HCEC 1CT (cell line): ENCODE measurements at places on chromosomes 16 and 17.

- DNase-seq, result no peak
Observed at GRCh38 chr17:72011561-72011960, 109.3 kb upstream of the SOX9 start.

GRCh38 chr17:76714822-76715495 lies 4.2 kb upstream of the MXRA7 start:
- no peak for DNase-seq

DNA sequence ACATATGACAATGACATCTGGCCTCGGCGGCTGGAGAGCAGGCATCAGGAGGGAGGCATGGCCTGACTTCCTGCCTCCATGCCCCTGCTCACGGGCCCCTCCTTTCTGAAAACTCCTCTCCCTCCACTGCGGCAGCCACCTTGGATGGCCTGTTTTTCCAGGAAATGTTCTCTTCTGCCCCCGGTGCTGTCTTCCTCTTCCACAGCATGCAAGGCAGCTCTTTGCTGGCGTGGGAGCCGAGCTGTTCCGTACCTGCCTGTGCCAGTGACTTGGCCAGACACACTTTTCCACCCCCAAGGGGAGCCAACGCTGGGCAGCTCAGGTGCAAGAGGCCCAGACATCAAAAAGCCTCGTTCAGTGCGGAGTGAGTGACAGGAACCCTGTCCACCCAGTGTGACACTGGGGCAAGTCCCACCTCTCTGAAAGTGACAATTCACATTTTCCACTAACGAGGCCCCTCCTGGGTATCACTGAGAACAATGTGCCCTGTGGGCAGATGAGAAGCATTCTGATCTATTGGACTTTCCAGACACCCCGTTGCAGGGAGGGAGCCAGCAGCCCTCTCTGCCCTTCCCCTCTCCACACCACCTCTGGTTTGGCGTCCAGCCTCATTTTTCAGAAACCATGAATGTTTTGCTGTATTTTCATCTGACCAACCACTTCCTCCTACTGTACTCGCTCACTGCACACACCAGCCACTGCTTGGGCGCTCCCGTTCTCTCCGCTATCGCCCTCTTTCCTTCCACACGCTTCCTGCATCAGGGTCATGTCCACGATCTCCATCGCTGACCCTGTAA lies 31.2 kb downstream of the NSMCE1 start:
- DNase-seq, result no peak

DNA sequence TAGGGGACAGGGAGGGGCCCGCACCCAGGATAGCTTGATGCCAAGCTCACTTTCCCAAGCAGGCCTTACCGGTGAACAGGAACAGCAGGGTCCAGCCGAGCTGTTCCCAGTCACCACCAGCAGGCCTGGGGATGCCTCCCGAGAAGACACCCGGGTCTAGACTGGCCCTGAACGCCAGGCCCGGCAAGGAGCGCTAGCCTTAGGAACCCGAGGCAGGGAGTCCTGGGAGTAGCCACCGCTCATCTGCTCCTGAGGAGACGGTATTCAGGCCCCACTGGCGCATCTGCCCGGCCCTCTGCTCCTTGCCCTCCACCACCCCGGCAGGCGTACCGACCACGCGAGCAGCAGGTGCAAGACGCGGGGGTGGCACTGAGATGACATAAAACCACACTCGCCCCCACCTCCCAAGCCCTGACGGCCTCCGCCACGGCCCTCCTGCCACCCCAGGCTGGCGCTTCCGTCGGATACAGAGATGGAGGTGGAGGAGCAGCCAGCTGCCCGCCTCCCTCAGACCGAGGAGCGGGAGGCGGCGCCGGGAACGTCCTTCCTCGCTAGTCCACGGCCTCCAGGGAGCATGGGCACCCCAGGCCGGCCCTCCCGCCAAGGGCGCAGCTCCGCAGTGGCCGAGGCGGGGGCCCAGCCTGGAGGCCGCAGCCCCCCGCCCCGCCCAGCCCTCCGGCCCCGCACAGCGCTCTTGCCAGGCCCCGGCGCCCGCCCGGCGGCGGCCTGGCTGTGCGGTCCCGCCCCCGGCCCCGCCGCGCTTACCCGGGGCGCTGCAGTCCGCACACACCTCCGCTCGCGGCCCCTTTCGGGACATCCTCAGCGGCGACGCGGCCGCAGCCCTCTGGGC lies 661 bp downstream of the GIT1 start:
- DNase-seq, result peak; percentile 42

DNA sequence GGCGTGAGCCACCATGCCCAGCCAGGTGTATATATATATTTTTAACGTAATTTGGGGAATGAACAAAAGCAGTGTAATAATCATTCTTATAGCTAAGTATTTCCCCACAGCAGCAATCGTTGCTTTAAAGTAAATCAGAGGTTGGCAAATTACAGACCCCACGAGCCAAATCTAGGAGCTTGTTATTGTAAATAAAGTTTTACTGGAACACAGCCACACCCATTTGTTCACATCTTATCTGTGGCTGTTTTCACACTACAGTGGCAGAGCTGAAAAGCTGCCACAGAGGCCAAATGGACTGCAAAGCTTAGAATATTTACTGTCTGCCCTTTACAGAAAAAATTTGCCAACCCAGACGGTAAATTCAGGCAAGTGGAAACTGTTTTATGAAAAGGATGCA lies 50.8 kb downstream of the RAB11FIP4 start:
- no peak for DNase-seq

DNA sequence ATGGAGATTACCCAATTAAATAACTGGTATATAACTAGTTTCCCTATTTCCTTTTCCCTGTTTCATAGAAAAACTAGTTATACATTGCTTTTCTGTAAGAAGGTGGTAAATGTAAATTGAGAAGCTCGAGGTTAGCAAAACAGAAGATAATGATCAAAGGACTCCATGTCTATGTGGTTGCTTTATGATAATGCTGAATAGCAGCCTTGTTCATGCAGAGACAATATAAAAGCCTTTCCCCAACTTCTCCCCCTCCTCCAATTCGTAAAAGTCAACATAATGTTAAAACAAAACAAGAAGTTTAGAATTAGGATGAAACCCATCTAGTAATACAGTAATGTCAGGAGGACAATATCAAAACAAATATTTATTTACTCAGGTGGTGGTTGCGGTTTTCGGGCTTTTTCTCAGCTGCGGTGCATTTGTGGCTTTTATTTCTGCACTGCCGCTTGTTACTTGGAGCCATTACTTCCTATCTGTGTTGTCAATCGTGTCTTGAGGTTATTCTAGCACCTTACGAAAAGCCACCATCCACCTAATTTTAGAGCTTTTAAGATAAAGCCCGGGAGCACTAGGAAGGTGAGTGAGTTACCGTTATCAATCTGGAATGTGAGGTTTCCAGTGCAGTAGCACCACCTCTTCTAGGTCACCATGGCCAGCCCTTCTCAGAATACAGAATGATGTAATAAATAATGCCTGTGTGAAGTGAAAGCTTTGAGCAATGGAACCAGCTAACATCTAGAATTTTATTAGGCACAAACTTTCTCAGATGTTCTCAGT lies 297.5 kb downstream of the CDH13 start:
- no peak for DNase-seq

GRCh38 chr16:88060524-88061219 lies 109.4 kb downstream of the BANP start:
- no peak for DNase-seq

- DNase-seq, result no peak
Observed at GRCh38 chr17:265718-266117, 84.3 kb upstream of the DOC2B start.

DNA sequence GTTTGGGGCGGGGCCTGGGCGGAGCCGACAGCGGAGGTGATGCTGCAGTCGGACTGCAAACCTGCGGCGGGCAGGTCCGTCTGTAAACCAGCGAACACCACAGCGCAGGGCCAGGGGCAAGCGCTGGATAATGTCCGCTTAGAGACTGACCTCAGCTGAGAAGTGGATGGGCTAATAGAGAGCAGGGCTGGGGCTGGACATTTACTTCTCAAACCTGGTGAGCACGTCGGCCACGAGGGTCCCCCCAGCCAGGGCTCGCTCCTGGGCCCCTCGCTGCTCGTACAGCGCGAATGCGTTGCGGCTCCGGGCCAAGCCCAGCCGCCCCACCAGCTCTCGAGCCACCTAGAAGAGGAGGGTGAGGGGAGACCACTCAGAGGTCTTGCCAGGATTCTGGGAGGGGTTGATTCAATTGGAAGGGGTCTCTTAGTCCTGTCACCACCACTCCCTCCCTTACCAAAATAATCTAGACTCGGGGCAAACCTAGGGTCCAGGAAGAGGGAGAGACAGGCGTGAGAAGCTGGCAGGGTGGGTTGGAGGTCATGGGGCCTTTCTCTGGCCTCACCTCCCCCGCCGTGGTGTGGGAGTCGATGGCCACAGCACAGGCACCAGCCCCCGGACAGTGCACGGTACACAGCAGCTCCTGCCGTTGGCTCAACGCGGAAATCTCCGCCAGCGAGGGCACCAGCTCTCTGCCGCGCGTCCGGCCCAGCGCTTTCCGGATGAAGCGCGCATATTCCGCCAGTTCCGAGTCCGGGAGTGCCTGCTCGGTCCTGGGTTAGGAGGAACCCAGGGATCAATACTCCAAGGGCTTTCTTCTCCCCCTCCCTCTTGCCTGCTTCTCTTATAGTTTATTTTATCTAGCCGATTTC lies 5.8 kb downstream of the PLEKHH3 start:
- DNase-seq, result no peak

- DNase-seq, result no peak
Observed at GRCh38 chr17:50137042-50137441, 7.1 kb upstream of the SAMD14 start.

GRCh38 chr16:400061-400591 lies 1.6 kb upstream of the DECR2 start:
- DNase-seq, result no peak

- DNase-seq, result no peak
Observed at GRCh38 chr16:77299395-77299794, 100.2 kb downstream of the SYCE1L start.

DNA sequence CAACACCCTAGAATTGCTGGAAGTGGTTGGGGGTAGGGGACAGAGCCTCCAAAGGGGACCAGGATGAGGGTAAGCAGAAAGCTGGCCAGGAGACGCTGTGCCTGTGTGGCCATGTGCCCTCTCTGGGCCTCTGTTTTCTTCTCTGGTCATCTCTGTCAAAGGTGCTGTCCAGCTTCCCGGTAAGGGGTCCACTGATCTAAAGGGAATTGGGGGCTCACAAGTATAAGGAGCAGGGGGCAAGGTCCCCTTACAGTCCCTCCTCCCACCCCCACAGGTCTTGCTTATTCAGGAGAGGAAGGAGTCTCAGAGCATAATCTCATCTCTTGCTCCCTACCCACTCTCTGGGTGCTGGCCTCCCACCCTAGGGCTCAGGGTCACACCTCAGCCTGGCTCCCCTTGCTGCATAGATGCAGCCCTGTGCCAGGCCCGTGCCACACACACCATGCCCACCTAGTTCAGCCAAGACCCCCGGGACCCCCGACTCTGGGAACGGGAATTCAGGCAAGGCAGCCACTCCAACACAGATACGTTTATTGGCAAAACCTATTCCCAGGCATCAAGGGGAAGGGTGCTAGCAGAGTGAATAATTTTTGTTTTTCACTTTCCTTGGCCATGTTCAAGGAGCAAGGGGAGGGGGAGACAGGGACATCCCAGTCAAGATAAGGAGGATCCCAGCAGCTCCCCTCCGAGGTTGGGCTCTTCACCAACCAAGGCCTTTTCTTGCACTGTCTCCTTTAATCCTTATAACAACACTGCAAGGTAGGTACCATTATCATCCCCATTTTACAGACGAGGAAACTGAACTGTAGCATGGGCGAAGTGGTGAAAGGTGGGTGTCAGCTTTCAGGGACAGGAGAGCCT lies 19.8 kb downstream of the SLC4A1 start:
- no peak for DNase-seq

GRCh38 chr16:69754143-69754468 lies 620 bp downstream of the NOB1 start:
- no peak for DNase-seq

DNA sequence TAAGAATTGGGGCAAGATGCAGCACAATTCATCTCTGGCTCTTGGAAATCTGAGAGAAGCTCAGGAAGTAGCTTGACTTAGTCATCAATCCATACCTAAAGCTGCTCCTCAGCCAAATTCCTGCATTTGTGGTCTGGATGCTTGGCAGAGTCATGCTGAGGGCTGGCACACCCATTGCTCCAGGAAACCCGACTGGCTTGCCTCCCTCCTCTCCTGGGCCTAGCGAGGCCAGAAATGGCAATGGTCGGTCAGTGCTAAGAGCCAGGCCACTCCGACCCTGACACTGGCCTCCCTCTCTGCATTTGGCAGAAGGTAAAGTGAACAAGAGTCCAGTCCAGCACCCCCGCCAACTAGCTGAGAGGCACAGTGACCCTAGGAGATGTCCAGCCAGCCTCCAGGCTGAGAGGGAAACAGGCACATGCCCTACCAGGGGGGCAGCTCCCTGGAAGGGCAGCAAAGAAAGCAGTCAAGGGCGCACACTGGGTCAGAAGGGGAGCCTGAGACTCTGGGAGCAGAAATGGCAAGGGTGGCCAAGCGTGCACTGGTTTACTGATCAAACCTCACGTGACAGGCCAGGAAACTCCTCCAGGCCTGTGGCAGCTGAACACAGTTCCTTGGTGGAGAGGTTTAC lies 10.0 kb downstream of the POLDIP2 start:
- peak; percentile 85 for DNase-seq

GRCh38 chr17:29706045-29706431 lies 83.3 kb upstream of the CORO6 start:
- no peak for DNase-seq
